ENCODE measurements at places on chromosomes 1 and 21.

DNA sequence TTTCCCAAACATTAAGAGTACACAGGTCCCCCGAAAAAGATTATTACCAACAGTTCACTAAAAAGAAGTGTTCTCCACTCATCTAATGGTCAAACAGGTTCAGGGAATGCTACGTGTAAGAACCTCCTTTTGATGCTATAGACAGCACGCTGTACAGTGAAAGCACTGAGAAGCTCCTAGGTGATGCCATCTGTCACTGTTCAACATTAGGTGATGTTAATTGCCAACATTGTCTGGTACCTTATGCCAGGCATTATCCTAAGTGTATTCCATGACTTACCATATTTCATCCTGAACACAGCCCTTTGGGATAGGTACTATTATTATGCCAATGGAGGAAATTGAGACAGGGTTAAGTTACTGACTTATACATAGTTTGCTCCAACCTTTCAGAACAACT lies 82.1 kb downstream of the DAB1 start:
- no peak for DNase-seq

DNA sequence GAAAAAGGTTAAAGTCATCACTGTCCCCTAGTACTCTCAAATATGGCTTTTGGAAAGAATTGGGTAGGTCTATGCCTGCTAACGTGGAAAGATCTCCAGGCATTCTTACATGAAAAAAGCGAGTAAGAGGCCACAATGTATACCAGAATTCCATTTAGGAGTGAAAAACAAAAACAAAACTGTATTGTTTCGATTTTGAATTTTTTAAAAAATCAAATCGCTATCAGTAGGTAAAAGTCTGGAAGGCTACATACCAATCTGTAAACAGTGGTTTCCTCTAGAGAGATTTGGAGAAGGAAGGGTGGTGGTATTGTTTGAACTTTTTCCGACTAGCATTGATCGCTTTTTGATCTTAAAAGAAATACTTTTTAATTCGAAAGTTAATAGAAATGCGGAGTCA lies 55.9 kb downstream of the RRAGC start:
- no peak for DNase-seq

DNA sequence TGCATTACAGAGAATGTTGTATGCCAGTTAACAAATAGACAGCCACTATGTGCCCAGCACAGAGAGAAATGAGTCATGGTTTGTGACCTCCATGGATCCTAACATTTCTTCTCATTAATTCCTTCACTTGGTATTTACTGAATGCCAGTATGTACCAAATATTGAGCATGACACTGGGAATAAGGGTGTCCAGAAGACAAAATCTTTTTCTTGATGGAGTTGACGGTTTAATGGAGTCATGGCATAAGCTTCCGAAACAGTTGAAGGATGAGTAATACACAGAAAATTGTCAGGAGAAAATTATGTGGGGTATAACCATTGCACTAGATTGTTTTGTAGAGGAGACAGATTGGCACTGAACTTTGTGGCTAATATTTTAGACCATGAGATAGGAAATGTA lies 36.9 kb downstream of the PTGFR start:
- no peak for DNase-seq

DNA sequence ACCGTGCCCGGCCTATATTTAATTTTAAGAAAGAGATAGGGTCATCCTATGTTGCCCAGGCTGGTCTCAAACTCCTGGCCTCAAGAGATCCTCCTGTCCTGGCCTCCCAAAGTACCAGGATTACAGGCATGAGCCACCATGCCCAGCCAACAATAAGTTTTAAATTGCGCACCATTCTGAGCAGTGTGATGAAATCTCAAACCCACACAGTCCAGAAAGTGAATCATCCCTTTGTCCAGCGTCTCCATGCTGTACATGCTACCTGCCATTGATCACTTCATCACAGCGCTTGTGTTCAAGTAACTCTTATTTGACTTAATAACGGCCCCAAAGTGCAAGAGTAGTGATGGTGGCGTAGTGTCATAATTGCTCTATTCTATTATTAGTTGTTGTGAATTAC lies 75.4 kb downstream of the APP start:
- DNase-seq, result no peak

- no peak for DNase-seq
Observed at GRCh38 chr1:182679684-182680083, 4.7 kb downstream of the RGS8 start.

- peak; percentile 88 for DNase-seq
Observed at GRCh38 chr1:31944205-31945089, 6.3 kb upstream of the PTP4A2 start.

DNA sequence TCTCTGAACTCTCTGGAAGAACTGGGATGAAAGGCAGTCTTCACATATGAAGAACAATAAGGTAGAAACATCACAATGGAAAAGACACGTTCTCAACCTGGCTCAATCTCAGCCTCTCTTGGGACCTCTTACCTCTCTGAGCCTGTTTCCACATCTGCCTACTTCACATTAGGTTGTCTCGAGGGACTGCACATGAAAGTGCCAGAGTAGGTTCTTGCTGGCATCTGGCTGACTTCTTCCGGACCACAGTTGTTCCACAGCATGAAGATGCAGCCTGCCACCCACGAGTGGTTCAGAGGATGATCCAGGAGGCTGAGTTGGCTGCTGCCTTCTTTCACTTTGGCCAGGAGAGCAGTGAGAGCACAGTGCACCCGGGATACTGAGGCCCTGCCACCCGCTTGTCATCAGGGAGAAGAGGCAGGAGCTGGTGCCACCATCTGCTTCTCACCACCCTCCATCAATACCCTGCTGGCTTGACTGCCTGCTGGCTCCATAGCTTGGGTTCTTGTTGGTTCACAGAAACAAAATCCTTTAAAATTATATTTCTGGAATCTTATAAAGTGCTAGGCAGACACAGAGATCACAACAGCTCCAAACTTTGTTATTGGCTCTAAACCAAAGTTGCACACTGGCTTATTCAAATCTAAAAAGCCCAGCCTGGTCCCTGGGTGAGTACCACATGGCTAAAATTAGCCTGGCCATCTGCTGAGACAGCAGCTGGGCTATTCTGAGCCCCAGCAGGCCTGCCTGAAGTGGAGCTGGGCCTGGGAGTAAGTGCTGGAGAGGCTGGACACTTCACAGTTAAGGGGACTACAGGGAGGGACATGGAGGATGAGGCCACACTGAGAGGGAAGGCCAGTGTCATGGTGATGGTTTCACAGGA lies 46.9 kb upstream of the LIN9 start:
- DNase-seq, result no peak

- no peak for DNase-seq
Observed at GRCh38 chr21:38129711-38130110, 127.1 kb upstream of the KCNJ15 start.

- no peak for DNase-seq
Observed at GRCh38 chr1:115830963-115831362, 10.0 kb downstream of the NHLH2 start.

- DNase-seq, result no peak
Observed at GRCh38 chr1:10738061-10739058, 58.1 kb downstream of the CASZ1 start.

DNA sequence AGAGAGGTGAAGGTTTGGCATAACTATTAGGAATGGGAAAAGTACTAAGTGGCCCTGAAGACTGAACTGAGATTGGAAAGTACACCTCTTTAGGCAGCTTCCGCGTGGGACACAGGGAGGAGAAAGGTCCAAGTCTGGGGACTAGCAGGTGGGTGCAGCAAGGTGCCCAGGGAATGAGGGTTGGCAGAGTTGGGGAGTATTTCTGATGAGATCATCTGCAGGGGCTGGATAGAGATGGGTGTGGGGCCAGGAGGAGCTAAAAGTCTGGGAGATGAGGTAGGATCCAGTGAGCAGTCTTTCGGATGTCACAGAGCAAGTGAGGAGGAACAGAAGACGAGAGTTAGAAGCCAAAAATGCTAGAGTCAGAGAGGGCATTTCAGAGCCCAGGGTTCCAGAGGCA lies 36.1 kb downstream of the CDCA8 start:
- DNase-seq, result no peak

Data from LoVo (cell line).